ENCODE measurements at places on chromosomes 11 and 22.

GRCh38 chr22:17235149-17235655 is 16.0 kb upstream of the ADA2 start:
- DNase-seq = no peak

DNA sequence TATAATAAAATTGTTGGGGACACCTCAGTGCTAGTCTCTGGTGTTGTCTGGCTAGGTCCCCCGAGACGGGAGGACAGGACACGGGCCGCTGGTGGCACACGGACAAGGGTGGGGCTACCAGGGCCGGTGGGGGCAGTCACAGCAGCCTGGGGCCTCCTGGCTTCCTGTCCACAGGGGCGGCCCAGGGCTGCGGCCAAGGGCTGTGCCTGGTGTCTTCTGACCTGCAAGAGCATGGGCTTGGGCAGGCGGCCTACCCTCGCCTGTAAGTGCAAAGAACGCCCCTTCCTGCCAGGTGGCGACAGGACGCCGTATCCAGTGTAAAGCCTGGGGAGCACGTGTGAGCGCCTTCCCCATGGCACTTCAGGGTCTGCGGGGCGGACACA is 3.6 kb downstream of the LRFN4 start:
- no peak for DNase-seq

GRCh38 chr22:35735542-35735941 is 17.9 kb downstream of the APOL5 start:
- no peak for DNase-seq

DNA sequence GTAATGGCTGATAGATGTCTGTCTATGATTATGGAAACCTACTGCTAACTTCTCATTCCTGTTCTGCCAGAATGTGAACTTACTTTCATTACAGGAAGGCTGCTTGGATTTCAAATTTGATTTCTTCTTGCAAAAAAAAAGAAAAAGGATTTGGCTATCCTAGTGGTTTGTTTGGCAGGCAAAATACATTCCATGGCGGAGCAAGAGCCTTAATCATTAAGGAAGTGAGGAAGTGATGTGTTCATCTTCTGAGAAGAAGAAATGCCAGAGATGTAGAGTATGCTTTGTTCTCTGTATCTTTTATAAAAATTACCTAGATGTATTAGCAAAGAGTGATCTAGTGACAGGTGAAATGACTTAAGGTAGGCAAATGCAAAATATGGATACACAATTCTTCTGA is 356.3 kb downstream of the SOX6 start:
- DNase-seq = peak; percentile 86

DNA sequence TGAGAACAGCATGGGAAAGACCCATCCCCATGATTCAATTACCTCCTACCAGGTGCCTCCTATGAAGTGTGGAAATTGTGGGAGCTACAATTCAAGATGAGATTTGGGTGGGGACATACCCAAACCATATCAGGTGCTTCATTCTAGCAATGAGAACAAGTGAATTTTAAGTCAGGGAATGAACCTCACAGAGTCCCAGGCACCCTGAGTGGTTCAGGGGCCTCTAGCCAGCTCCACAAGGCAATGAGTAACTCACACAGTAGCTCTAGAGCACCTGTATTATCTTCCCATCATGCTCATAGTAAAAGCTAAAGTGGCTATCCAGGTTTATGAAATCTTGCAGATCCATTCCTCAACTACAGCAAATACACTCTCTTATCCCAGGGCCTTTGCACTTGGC is 13.1 kb upstream of the ACCSL start:
- DNase-seq = no peak

DNA sequence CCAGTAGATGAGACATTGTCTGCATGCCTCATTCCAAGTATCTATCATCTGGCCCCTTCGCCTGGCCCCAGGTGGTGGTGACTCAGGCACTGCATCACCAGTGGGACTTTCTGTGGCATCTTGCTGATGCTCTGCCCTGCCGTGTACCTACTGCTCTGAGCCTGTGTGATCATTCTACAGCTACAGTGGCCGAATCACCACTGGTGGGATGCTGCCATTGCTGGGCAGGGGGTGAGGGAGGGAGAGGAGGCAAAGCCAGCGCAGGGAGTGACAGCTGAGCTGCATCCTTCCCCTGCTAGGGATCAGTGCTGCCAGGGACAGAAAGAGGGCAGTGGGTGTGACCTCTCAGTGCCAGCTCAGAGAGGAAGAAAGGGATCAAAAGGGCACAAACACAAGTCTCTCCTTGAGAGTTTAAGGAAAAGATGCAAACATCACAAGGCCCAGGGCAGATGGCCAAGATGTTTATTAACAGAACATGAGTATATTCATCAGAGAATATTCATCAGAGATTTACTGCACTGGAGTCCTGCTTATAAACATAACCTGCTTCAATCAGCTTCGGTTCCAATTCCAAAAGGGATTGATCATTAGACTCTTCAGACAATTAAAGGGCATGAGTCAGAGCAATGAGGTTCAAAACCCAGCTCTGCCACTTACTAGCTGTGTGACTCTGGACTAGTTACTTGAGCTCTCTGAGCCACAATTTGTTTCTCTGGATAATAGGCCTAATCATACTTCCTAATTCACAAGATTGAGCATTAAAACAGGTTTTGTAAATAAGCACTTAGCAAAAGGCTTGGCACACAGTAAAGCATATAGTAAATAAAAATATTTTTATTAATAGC is 109.8 kb downstream of the NAT10 start:
- DNase-seq = peak; percentile 47

DNA sequence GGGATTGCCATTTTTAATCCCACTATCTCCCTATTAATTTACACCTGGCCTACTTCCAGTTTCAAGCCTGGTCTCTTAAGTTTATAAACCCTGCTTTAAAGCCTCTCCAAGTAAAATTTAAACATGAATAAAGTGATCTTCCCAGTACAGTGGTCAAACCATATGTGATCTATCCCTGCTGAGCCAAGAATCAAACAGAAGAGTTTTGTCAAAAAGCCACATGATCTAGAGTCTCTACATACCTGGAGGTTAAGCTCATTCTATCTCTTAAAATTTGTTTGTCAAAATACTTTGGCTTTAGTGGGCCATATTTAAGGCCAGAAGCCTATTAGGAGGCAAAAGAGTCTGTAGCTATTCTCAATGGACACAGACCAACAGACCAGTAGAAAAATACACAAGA is 42.9 kb upstream of the DDI1 start:
- DNase-seq = no peak

- DNase-seq = peak; percentile 45
Measured at GRCh38 chr11:36672815-36673450, 74.9 kb upstream of the RAG2 start.

- no peak for DNase-seq
Measured at GRCh38 chr22:45999379-45999971, 22.5 kb upstream of the WNT7B start.

DNA sequence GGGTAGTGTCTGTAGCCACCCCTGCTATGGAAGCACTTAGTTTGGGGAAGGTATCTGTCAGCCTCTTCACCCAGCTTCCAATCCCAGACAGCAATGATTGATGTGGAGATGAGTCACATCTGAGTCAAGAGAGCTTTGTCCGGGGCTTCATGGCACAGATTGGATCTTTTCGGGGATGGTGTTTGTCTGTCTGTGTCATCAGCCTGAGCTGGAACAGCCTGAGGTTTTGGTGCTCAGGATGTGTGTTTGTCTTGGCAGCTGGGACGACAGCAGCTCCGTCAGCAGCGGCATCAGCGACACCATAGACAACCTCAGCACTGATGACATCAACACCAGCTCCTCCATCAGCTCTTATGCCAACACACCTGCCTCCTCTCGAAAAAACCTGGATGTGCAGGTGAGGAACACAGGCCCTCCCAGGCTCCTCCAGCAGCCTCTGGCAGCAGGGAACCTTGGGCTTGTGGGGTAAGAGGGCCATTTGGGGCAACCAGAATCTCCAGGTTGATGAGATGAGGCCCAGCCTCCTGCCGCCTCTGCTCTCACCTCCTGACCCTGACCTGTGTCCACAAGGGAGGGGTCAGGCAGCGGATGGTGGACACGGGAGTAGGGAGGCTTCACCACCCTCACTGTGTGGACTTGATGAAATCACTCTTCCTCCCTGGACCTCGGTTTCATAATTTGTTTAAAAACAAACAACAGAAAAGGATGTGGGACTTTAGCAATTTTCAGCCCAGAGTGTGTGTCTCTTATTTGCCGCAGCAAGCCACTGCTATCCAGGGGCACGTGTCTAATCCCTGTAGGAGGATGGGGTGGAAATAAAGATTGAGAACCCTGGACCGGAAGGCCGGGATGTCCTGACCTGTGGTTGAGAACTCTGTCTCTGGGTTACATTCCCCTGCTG is 124.3 kb downstream of the DBX1 start:
- DNase-seq = peak; percentile 96

DNA sequence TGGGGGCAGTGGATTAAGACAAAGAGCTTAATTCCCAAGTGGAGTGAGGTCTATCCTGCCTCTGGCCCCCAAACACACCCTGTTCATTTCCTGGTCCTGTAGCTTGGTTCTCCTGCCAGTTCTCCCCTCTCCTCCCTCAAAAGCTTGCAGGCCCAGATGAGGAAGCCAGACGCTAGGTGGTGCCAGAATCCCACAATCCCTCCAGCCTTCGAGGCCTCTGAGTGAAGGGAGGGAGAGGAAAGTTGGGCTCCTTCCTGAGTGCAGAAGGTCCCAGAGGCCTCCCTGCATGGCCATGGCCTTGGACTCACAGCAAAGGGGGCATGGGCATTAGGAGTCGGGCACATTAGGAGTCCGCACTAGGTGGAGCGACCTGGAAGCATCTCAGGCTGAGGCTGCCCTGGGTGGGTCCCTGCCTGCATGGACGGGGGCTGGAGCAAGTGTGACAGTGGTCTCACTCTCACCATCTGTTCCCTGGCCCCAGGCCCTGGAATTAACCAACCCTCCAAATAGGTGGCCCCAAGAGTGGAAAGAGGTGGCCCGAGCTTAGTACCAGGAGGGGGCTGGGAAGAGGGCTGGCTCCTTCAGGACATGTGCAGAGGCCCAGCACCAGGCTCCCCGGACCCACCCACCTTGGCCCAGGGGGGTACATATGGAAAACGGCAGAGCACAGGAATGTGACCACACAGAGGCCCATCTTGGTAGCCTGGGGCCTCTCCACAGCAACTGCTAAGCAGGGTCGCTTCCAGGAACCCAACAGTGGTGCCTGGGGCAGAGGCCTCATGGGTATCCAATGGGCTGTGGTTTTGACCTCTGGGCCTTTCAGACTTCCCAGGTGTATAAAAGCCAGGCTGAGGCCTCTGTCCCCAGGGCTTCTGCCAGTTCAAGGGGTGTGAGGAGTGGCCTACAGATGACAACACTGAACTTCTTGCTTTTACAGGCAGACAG is 5.2 kb downstream of the FXYD2 start:
- DNase-seq = peak; percentile 72

DNA sequence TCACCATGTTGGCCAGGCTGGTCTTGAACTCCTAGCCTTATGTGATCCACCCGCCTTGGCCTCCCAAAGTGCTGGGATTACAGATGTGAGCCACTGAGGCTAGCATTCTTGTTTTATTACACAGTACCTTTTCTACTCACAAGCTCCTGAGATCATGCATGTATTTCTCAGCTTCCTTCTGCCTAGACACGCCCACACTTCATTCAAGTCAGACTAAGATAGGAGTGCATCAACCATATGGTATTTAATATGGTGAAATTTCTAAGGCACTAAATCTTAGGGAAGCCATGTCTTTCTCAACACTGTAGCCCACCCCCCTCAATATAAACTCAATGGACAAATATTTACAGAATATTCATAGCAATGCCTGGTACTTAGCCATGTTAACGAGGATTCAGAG is 62.1 kb downstream of the SLC25A17 start:
- peak; percentile 74 for DNase-seq

GRCh38 chr11:62954478-62954877 is 30.3 kb downstream of the SLC22A6 start:
- DNase-seq = no peak

DNA sequence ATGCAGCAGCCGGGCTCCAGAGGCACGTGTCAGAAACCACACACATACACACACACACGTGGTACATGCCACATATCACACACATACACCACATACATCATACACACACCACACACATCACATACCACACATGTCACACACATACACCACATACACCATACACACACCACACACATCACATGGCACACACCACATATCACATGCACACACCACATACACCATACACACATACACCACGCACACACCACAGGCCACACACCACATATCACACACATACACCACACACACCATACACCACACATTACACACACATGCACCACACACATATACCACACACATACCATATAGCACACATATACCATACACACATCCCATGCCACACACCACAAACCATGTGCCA is 97.5 kb upstream of the PRR5 start:
- no peak for DNase-seq

GRCh38 chr22:39246217-39246616 is 1.4 kb upstream of the PDGFB start:
- no peak for DNase-seq

DNA sequence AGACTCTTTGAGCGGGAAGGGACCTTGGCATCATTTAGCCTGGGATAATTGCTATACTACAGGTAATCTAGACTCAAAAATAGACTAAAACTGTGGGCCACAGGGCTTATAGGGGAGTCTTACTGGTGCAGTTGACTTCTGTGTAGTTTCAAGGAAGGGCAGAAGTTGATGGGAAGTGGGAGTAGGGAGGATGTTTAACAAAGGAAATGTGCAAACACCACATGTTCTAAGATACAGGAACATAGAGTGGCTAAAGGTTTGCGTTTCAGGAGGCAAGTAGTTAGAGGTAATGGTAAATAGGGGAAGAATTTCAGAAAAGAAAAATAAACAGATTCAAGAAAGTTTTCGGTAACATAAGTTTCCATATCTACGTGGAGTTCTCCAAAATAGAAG is 14.4 kb upstream of the SORL1 start:
- DNase-seq = no peak

- peak; percentile 96 for DNase-seq
Measured at GRCh38 chr11:86632499-86633269, 39.7 kb downstream of the ME3 start.

GRCh38 chr22:41446057-41446501 is 522 bp downstream of the TOB2 start:
- peak; percentile 18 for DNase-seq
